Stimulated activated CD4-positive, alpha-beta T cell treated with anti-CD3 and anti-CD28 coated beads, Interleukin-12 subunit alpha, Interleukin-12 subunit beta, amount 100 ng/mL, for 24 hours (primary cell): ENCODE measurements at places on chromosomes 1 and 21.

DNA sequence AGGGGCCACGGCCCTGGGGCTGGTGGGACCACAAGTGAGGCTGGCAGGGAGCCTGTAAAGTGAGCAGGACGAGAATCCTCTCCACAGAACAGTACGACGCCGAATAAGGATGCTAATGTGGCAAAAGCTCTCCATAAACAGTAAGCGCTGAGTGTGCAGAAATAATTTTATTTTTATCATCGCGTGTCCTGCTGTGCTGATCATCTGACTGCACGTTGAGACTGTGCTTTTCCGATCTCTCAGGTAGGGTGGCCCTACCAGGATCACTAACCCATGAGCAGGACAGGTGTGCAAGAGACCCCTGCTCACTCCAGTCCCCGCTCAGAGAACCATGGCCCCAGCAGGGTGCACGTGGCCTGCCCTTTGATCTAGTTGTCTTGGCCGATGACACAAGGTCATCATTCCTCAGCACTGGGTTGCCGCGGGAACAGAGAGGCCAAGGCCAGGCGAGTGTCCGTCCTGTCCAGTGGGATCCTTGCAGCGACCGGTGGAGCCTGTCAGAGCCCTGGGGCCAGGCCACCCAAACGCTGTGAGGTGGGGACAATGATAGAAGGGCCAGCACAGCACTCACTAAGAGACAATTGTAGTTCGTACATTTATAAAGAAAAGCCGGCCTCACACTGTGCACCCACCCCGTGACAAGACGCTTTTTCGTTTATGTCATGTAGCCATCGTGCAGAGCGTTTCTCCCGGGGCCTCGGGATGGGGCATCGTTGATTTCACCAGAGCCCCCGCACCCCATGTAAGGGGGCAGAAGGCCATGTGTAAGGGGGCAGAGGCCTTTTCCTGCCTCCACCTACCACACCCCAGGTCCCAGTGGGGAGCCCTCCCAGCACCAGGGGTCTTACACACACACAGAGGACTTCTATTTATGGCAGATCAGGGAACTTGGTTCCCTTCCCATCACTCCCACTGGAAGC lies 52.7 kb upstream of the ADARB1 start:
- DNase-seq, result no peak

- DNase-seq, result no peak
These were observed 26.4 kb downstream of the COL6A2 start for GRCh38 chr21:46124083-46124925.

- DNase-seq, result no peak
These were observed 125.7 kb downstream of the LYPLAL1 start for GRCh38 chr1:219299420-219299819.

- no peak for DNase-seq
These were observed 58.4 kb upstream of the LGALS8 start for GRCh38 chr1:236465231-236465958.

DNA sequence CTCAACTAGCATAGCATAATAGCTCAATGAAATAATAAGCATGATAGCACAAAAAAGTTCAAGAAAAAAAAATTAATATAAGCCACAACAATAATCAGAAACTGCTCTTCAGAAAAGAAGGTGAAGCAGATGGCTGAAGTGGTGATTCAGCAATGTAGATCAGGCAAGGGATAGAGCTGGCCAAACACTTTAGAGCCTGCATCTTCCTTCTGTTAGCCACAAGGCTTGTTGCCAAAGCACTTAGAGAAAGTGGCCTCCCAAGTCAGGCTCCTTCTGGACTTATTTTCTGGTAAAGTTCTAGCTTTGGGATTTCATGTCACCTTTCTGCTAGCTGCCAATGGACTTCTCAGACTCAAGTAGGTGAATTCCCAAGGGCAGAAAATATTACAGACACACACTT lies 60.3 kb upstream of the C1orf87 start:
- DNase-seq, result no peak

GRCh38 chr1:71565262-71565661 lies 484.4 kb upstream of the ZRANB2 start:
- no peak for DNase-seq

DNA sequence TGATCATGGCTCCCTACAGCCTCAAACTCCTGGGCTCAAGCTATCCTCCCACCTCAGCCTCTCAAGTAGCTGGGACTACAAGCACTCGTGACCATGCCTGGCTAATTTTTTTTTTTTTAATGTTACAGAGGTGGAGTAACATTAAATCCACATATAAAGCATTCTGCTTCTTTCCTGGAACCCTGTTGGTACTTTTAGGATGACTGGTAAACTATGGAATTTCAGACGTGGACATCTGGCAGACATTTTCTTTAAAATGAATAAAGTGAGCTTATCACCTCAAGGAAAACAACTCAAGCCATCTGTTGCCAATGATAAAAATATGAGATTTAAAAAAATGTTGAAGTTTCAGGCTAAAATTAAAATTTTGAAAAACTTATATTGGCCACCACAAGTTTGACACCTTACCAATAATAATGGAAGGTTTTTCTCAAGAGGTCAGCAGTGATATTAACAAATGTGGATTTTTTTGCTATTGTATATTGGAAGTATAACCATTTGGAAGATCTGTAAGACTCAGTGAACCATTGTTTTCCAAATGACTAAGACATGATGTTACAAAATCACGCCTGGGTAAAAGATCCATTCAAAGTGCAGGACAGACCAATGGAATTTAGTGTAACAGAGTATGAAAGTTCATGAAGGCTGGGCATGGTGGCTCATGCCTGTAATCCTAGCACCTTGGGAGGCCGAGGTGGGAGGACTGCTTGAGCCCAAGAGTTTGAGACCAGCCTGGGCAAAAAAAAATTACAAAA lies 52.7 kb upstream of the EIF4G3 start:
- no peak for DNase-seq

DNA sequence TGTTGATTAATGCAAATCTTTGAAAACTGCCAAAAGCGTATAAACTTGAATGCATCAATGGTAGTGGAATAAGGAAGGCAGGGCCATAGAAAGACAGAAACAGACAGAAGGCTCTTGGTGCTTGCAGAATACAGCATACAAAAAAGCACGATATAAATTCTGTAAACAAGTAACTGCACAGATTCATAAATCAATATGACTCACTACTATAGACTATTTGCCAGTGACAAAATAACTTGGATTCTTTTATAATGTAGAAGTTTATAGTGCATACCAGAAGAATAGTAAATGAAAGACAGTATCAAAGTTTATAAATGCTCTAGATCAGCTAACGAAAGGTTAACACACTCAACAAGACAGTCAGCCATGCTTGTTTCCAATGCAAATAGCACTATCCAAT lies 349.6 kb downstream of the PTBP2 start:
- no peak for DNase-seq

- no peak for DNase-seq
These were observed 55.3 kb downstream of the NME7 start for GRCh38 chr1:169312084-169312954.

DNA sequence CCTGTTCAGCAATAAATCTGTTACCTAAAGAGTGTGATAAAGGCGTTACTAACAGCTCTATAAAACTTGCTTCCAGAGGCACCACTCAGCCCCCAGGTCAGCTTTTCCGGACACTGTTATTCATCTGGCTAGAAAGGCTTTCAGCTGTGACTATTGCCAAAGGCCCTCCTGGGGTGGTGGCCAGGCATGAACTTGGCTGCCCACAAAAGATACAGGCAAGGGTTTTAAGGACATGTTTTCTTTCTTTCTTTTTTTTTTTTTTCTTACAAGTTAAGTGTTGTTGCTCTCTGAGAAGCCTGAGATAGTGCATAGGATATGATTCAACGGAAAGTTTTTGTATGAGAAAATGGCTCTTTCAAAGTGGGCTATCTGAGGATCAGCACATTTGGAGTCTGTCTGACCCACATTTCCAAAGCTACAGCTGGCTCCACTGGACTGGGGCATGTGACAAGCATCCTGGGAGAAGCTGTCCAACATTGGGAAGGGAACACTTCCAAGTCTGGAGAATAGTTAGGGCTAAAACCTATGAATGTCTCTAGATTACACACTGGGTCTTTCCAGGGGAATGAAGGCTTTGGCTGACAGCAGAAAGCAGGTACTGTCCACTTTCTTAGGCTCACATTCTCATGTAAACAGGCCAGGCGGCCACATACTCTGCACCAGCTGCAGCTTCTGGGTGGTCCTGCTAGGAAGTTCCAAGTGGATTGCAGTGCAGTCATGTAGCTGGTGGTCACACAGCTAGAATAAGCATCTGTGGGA lies 639.7 kb downstream of the LMO4 start:
- no peak for DNase-seq

GRCh38 chr1:212762839-212763238 lies 28.7 kb downstream of the NSL1 start:
- DNase-seq, result no peak

- DNase-seq, result no peak
These were observed 129.2 kb downstream of the PLPP3 start for GRCh38 chr1:56450004-56450666.

- DNase-seq, result no peak
These were observed 28.8 kb downstream of the IRF2BP2 start for GRCh38 chr1:234581063-234581714.

DNA sequence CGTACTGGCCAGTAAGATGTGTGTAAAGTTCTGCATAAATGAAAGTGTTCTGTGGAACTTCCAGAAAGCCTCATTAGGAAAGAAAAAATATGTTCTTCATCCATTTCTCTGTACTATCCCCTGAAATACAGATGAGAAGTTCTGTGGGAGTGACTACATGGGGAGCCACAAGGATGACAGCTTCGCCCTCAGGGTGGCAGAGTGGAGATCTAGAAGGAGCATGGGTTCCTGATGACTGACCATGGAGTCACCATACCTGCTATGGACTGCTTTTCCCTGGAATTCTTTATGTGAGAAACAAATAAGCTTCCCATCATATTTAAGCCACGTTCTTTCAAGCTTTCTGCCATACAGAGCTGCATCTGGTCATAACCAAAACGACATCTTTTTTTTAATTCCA lies 113.9 kb upstream of the RGS1 start:
- DNase-seq, result no peak

GRCh38 chr1:205926636-205927035 lies 16.6 kb downstream of the SLC26A9 start:
- DNase-seq, result no peak

GRCh38 chr1:225820522-225821120 lies 10.7 kb downstream of the EPHX1 start:
- no peak for DNase-seq

- DNase-seq, result no peak
These were observed 13.3 kb downstream of the KCNJ10 start for GRCh38 chr1:160056648-160057169.

GRCh38 chr1:181659321-181659957 lies 176.1 kb downstream of the CACNA1E start:
- DNase-seq, result no peak

- DNase-seq, result no peak
These were observed 153.4 kb downstream of the TTLL7 start for GRCh38 chr1:83845437-83846071.

GRCh38 chr1:170881268-170882265 lies 53.8 kb upstream of the MROH9 start:
- DNase-seq, result no peak

DNA sequence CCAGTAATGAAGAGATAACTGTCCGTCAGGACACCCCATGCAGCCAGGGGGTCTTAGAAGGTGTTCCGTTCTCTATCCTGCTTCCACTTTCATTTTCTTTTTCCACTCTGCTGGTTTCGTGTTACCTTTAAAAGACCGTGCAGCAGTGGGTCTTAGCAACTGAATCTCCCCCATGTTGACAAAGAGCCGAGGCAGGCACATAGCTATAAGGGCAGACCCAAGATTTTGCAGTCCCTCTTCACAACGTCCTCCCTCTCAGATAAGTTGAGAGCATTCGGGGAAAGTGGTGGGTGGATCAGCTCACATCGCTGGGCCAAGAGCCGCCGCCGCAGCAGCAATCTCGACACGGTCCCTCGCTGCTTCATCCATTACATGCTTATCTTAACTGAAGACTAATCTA lies 355.5 kb downstream of the LMO4 start:
- DNase-seq, result no peak

DNA sequence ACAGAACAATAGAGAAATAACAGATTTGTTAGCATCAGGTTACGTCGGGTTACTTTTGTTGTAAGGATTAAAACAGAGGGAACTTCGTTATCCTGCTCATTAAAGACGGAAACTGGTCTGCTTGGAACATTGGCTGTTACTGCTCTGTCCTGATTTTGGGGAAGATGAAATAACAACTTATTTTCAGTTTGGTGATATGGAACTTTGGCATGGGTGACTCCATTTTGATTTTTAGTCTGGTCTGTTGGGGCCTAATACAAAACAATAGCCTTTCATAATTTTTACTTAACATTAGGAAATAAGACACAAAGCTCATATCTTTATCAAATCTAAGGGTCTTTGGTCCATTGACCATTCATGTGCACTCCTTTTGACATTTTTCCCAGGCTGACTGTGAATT lies 220.5 kb upstream of the DUSP10 start:
- DNase-seq, result no peak

GRCh38 chr1:29757866-29758780 lies 521.8 kb downstream of the PTPRU start:
- no peak for DNase-seq

DNA sequence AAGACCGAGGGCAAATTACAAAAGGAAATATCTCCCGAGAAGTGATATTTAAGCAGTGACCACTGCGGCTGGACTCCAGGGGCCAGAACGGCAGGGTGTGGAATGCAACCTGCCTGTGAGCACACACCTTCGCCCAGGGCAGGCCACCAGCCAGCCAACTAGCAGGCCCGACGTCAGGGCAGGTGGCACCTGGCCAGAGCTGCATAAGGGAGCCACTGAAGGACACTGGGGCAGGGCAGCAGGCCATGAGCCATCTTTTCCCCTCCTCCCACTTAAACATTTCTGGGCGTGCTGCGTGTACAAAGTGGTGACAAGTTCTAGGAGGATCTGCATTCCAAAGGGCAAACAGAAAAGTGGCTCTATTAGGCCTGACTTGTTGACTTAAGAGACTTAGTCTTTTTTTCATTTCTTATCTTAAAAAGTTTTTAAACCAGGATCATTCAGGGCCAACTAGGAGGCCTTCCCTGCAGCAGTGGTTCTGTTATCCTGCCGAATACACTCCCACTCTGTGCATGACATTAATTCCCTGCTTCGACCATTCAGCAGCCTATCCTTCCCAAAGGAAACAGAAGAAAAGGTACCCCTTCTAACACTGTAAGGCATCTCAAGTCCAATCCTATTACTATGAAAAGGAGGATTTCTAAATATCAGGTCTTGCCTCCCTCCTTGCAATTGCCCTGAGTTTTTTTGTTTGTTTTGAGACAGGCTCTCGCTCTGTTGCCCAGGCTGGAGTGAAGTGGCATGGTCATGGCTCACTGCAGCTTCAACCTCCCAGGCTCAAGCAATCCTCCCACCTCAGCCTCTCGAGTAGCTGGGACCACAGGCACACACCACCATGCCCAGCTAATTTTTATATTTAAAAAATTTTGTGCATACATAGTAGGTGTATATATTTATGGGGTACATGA lies 96.3 kb downstream of the BCAR3 start:
- no peak for DNase-seq
